ENCODE measurements at places on chromosomes 3 and 15. TPM values are rescaled to one million over a fixed set of nuclear protein-coding genes. Genes with fewer than 3 reads are reported as not detected.

The GPR156 gene
- not detected for total RNA-seq

GRCh38 chr3:79473993-79474392, 293.8 kb downstream of the ROBO1 start:
- DNase-seq = no peak

GRCh38 chr3:190261740-190262139, 60.5 kb downstream of the CLDN1 start:
- DNase-seq = no peak

DNA sequence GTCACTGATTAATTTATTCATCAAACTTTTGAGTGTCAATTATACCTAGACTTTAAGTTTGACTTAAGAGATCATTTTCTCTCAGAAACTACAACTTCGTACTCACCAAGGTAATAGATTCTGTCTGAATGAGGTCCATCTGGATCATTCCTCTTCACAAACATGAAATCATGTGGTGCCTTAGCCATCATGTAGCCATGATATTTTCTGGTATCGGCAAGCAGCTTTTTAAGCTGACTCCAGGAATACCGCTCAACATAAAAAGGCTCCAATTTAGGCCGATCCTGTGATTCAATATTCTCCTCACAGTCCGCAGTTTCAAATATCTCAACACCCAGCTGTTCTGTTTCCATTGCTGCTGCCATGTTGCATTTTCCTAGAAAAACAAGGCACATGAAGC, 5.3 kb downstream of the DPP8 start:
- no peak for DNase-seq
